ENCODE measurements at places on chromosomes 16 and 17.

DNA sequence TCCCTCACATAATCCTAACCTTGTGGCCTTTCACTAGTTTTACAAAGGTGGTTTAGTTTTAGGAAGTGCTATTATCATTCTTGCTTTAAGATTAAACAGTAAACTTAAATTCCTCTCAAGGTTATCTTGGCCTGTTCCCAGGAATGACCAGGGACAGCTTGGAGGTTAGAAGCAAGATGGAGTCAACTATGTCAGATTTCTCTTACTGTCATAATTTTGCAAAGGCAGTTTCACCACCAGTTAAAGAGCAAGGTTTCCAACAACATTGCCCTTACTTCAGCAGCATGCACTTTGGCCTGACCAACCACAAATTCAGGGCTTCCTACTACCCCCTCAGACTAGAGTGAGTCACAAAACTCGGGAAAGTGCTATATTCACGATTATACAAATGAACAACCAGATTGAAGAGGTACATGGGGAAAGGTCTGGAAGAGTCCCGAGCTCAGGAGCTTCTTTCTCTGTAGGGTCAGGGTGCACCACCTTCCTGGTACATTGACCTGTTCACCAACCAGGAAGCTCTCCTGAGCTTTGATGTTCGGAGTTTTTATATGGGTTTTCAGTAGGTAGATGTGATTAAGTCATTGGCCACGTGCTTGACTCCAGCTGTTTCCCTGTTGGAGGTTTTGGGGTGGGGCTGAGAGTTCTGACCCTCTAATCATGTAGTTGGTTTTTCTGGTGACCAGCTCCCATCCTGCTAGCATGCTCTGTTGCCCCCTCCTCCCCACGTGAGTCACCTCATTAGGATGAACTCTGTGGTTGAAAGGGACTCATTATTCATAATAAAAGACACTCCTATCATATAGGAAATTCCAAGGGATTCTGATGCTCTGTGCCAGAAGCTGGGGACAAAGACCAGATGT is 19.4 kb downstream of the RHOT1 start:
- no peak for DNase-seq

GRCh38 chr16:75206749-75207451 is at the start of gene CTRB2:
Gene CTRB2, minus strand, starts transcription at chr16:75207161. Its CDS starts 20 bp downstream, at chr16:75207141.
- DNase-seq, result no peak

GRCh38 chr17:38789185-38789584 is 10.2 kb downstream of the PIP4K2B start:
- DNase-seq, result no peak

DNA sequence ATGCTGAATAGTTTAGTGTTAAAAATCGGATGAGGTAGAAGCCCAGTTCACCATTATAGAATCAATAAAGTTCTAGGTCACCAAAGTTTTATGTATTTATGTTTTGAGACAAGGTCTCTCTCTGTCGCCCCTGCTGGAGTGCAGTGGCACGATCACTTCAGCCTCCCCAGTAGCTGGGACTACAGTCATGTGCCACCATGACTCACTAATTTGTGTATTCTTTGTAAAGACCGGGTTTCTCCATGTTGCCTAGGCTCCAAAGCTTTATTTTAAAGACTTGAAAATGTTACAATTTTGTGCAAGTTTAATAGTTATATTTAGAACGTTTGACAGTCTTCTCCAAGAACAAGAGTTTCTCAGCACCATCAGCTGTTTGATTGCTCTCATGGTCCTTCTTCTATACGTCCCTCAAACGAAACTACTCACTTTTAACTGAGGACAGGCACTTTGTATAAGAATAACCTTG is 32.1 kb downstream of the NDE1 start:
- DNase-seq, result no peak

DNA sequence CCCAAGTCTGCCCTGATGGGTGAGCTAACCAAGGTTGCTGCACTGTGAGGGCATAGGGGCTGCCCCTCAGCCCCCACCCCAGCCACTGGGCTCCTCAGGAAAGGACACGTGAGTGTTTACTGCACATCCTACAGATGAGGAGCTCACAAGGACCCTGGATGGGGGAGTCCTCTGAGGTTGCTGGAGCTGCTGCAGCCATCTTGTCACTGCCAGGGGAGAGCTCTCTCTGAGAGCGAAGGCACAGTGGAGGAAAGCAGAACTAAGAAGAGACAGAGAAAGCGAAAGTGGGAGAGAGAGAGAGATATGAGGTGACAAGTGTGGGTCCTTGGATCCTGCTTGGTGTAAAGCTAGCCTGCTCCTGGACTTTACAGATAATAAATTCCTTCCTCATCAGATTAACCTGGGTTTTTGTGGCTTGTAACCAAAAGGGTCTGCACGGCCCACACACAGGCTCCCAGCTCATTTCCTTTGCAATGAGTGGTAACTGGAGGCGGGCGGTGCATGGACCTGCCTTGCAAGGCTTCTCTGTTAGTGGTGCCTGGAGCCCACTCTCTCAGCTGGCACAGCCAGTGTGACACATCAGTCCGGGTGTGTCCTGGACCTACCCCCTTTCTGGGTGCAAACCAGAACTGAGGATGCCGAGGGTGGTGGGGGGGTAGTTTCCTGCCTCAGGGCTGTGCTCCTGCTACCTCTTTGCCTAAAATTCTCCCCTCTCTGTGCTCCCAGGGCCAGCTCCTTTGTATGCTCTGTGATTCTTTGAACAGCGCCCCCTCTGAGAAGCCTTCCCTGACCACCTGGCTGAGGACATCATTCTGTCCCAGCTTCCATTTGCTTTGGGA is 14.2 kb downstream of the SNX20 start:
- no peak for DNase-seq

GRCh38 chr17:80125656-80126448 is 21.1 kb downstream of the EIF4A3 start:
- DNase-seq, result no peak

DNA sequence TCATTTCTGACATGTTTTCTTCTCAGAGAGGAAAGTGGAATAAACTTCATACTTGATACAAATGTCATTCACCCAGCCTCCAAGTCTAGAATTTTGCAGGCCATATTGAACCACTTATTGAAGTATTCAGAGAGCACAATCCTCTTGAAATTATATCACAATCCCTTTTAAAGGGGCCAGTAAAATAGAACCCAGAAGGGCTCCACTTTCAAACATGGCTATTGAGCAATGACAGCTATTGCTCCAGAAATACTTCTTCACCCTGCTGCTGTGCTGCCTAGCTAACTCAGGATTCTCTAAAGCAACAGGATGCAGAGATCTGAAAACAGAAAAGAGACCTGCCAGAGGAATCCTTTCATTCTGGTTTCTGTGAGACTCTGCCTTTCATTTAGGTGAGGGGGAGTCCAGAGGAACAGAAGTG is 275.0 kb upstream of the CDH5 start:
- DNase-seq, result no peak

- no peak for DNase-seq
These were observed 7.5 kb upstream of the CCL1 start for GRCh38 chr17:34370376-34370996.

DNA sequence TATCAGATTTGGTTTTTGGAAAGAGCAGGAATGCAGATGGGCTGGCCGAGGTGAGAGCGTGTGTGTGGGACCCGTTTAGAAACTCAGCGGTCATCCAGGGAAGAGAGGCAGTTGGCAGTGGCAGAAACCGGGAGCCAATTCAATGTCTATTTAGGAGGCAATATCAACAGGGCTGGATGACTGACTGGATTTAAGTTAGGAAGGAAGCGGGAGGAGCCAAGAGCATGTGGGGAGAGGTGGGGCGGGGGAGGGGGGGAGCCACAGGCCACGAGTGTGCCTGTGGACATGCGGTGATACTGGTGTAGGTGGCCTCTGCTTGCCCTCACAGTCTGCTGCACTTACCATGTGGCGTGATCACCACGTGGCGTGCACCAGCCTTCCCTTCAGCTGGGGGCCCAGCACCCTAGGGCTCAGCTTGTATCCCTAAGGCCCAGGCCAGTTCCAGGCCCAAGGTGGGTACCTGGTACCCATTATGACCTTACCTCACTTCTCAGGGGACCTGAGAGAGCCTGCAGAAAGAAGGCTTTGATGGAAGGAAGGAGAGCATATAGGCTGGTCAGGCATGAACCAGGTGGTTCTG is 10.8 kb upstream of the TPPP3 start:
- no peak for DNase-seq

GRCh38 chr16:25134166-25134700 is 22.7 kb downstream of the LCMT1 start:
- DNase-seq, result no peak

- DNase-seq, result no peak
These were observed 26.5 kb downstream of the KAT7 start for GRCh38 chr17:49814781-49815529.

GRCh38 chr16:85420501-85421337 is 192.4 kb upstream of the GSE1 start:
- DNase-seq, result no peak

- DNase-seq, result peak; percentile 66
These were observed 43.3 kb downstream of the BCAS3 start for GRCh38 chr17:60720763-60721531.

DNA sequence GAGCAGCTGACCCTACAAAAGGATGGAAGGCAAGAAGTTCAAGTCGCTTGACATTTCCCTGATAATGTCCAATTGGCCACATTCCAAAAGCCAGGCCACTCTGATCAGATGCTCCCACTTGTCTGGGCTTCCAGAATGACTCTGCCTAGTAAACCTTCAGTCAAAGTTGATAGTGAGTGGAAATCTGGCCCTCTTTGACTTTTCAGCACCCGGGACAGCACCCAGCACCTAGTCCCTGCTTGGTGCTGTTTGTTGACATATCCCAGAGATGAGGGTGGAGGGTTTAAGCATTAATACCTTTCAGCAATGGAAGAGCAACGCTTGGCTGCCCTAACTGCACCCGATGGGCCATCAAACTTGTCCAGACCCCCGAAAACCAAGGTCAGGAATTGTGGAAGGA is 131.3 kb downstream of the AIPL1 start:
- DNase-seq, result no peak

DNA sequence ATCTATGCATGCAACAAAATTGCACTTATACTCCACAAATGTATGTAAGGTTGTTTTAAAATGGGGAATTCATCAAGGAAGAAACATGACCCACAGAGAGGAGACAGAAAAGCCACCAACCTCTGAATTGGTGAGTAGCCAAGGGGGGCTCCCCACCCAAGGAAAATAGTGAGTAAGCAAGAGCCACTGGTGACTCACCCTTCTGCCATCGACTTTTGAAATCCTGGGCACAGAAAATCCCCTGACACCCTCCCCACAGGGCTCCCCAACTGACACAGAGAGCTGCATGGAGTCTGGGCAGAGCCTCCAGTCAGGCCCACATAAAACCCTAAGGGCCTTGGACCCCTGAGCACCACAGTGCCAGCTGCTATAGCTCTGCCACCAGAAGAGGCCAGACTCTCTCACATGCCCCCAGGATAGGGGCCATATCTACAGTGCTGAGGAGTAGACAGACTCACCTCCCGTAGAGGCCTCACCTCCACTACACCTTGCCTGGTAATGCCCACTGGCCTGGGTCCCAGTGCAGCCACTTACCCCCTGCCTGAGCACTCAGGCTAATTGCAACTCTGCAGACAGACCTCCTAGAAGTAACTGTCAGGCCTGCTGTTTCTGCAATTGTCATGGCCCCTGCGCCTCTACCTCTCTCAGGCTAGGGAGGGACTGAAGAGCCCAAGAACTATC is 244.7 kb upstream of the WSB1 start:
- DNase-seq, result no peak

GRCh38 chr16:67013823-67014633 is 14.9 kb upstream of the CBFB start:
- DNase-seq, result peak; percentile 73

GRCh38 chr17:2681650-2682049 is 29.9 kb downstream of the CLUH start:
- DNase-seq, result no peak

DNA sequence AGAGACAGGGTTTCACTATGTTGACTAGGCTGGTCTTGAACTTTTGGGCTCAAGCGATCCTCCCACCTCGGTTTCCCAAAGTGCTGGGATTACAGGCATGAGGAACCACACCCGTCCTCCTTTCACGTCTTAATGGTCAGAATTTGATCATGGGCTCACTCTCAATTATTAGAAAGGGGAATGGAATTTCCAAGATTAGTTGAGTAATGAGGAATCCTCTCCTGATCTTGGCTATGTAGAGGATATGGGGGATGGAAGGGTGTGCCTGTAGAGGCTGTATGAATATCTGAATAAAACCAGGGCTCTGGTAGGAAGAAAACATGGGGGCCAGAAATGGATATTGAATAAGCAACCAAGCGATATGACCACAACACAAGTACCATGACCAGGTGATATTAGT is 25.9 kb upstream of the SMURF2 start:
- no peak for DNase-seq

DNA sequence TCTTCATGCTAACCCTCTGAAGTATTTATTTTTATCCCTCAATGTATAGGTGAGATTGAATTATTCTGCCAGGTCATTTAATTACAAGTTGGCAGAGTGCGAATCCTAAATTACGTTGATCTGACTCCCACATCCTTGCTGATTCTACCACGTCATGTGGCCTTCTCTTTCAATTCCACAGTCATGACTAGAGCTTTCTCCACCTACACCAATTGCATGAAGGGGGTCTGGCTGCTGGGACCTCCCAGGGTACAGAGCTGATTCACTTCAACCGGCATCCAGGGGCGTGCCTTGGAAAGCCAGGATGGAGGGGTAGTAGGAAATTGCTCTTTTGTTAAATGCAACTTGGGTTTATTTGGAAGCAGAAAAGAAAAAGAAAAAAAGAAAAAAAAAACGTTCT is 41.1 kb upstream of the CDH13 start:
- DNase-seq, result no peak

DNA sequence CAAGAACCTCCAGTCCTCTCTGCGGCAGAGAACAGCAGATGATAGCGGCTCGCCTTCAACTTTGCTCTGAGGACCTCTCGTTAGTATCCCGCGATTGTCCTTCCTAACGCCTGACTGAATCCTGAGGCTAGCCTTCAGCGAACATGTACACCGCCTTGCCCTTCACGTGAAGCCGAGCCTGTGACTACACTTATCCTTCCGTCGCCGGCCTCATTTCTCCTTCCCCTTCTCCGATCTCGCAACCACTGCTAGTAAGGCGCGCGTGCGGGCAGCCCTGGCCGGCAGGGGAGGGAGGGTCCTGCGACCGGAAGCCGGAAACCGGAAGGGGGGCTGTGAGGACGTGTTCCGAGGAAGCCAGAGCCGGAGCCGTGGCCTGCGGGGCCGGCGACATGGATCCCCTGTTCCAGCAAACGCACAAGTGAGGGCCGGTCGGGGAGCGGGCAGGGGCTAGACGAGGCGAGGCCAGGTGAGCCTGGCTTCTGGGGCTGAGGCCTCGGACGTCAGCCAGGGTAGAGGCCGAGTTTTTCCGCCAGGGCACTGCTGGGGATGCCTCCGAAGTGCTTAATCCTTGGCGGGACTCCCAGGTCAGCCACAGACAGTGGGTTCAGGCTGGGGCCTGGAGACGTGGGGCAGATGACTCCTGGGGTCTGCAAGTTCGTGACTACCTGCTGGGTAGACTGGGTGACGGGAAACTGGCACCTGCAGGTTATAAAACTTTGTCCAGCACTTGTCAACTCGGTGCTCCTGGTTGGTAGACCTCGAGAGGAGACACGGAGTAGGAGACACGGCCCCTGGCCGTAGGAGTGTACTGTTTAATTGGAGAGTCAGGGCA is at the start of gene GOSR2:
Gene GOSR2, plus strand, starts transcription at position 357 of the 832 bp plus-strand sequence. Its CDS starts 33 bp downstream, at position 390.
- DNase-seq, result peak; percentile 97

GRCh38 chr16:55035029-55035428 is 104.4 kb downstream of the IRX5 start:
- no peak for DNase-seq

- DNase-seq, result no peak
These were observed 43.6 kb upstream of the RBFOX3 start for GRCh38 chr17:79654350-79654959.
